Cortex of kidney (tissue), 1 donor: ENCODE measurements at places on chromosomes 1 and 21.

- DNase-seq, result no peak
Observed at GRCh38 chr21:45528981-45529784, 13.1 kb downstream of the SLC19A1 start.

- no peak for DNase-seq
Observed at GRCh38 chr1:160251011-160251410, 11.3 kb downstream of the DCAF8 start.

GRCh38 chr1:58773406-58773840 lies 10.4 kb downstream of the JUN start:
- DNase-seq, result no peak

GRCh38 chr1:150578272-150579109 lies 919 bp downstream of the MCL1 start:
- DNase-seq, result no peak

DNA sequence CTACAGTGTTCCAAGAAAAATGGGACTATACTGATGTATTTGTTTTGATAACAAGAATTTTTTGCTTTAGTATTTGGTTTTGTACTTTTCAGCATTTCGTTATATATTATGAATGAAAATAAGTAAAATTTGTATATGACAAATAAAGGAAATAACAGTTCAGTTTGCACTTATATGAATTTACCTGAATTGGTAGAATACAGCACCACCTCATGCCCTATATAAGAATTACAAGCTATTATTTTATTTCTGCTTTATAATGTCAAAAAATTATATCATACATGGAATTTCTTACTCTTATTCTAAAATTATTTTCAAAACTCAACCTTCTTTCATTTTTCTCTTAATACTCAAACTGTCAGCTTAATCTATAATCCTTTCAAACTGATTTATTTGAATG lies 14.6 kb downstream of the EFCAB7 start:
- no peak for DNase-seq

DNA sequence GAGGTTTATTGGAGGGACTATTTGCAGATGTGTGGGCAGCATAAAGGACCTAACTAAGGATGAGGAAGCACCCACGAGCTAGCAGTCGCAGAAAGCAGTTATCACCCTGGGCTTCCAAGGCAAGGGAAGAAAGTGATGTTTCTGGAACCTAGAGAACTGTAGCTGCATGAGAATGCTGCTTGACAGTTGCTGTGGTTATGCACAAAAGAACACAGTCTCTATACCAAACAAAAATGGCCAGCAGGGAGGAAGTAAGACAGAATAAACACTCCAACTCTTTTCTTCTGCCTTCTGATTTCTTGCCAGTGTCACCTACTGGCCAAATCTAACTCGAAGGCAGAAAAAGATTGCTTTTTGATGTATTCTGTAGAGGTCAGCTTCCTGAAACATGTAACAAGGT lies 190.2 kb downstream of the RASAL2 start:
- no peak for DNase-seq

DNA sequence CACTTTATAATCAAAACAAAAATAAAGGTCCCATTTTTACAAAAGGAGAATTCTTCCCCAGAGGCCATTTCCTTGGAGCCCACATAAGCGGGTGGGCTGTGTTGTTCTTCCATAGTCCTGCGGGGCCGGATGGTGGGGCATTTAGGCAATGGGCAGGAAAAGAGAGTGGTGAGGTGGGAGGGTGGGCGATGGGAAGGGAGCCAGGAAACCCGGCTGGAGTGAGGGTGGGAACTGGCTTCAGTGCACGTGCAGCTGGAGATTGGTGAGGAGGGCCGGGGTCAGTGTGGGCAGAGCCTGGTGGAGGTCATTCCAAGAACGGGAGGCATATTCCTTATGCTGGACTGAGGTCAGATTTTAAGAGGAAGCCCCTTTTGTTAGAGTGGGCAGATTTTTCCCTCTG lies 13.6 kb downstream of the NENF start:
- no peak for DNase-seq

- no peak for DNase-seq
Observed at GRCh38 chr1:226109829-226110248, 47.3 kb downstream of the H3-3A start.

GRCh38 chr21:35648512-35648911 lies 411.8 kb downstream of the SETD4 start:
- DNase-seq, result no peak

DNA sequence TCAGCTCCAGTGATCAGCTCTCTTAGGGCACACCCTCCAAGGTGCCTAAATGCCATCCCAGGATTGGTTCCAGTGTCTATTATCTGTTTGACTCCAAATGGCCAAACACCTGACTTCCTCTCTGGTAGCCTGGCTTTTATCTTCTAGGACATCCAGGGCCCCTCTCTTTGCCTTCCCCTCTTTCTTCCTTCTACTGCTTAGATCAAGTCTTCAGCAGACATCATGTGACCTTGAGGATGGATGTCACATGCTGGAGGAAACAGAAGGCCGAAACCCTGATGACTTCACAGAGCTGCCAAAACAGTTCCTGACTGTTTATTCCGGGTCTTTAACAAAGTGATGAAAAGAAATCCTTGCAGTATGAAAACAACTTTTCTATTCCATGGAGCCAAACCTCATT lies 24.4 kb upstream of the WDR26 start:
- DNase-seq, result no peak

DNA sequence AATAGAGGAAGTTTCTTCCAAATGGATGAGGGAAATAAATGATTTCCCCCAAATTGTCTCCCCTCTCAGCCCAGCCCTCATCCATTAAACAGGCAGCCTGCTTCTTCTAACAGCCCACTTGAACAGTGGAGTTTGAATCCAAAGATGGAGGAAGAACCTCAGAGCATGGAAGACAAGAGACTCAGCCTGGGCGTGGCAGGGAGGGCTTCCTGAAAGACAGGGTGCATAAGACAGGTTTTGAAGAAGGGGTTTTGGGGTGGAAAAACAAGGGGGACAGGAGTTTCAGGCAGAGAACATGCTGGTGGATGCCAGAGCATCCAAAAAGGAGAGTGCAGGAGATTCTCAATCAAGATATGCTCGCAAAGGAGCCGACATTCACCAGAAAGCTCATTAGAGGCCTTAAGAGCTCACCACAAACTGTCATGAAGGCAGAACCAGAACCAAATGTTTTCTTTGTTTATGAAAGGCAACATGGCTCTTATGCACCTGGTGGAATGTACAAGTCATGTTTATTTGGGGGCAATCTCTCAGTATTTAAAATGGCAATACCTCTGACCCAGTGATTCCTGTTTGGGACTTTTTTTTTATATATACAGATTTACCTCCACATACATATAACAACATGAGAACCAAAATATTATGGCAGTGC lies 26.5 kb upstream of the TSPEAR start:
- no peak for DNase-seq

DNA sequence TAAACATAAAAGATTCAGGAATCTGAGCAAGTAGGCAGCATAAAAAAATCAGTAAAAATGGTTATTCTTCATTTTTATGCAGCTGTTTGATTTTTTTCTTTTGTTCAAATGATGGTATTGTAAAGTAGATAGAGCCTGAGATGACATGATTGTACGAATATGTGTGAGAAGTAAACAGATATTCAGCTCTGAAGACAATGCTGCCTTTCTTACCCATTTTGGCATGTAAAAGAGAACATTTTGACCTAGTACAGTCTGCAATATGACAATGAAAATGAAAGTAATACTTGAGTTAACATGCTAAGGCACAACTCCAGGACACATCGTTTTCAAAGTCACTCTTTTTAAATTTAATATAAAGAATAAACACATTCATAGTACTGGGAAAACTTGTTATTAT lies 95.7 kb upstream of the NCAM2 start:
- no peak for DNase-seq

GRCh38 chr1:97693601-97694000 lies 227.2 kb downstream of the DPYD start:
- DNase-seq, result no peak

GRCh38 chr1:72100771-72101170 lies 181.6 kb downstream of the NEGR1 start:
- no peak for DNase-seq

DNA sequence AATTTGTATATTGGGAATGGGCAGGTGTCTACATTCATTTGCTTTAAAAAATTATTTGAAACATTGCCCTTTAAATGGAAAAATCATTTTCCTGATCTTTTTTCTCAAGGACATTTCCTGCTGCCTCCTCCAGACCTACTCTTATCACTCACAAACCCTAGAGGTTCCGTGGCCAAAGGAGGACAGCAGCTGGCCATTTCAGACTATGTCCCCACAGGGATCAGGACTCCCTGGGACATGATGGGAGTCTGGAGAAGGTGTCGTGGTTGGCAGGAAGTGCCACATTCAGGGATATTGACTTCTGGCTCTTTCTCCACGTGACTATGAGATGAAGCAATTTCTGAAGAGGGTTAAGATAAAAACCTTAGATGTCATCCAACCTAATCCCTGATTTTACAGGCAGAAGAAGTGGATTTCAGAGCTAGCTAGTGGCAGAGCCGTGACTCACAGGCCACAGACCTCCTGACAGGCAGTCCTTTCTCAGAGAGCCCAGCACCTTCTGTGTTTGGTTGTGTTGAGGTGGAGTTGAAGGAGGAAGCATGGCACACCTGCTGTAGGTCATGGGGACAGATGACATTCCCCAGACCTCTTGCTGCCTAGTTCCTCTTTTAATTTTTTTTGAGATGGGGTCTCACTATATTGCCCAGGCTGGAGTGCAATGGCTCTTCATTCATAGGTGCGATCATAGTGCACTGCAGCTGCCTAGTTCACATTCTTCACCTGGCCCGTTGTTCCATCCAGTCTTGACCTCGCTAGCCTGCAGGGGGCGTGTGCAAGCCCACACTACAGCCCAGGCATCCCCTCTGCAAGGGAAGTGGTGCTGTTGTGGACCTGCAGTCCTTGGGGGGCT lies 25.5 kb upstream of the IL10 start:
- DNase-seq, result no peak

GRCh38 chr1:116853680-116854402 lies 55.9 kb upstream of the PTGFRN start:
- DNase-seq, result no peak

DNA sequence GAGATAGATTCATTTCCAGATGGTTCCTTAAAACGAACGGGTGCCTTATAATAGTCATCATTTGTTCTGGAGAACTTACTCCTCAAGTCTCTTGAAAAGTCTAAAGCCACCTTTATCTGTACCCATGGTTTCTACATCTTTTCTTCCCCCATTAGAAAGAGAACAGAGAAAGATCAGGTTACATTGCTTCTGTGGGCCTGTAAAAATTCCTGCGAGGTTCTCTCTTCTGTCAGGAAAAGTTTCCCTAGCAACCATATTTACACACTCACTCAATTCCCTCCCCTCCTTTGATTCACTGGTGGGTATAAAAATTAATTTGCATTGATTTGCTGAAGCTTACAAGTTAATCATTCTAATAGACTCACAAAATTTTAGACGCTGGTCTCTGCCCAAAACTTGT lies 6.7 kb downstream of the PHC2 start:
- no peak for DNase-seq
